ENCODE measurements at places on chromosomes 5 and 9.

DNA sequence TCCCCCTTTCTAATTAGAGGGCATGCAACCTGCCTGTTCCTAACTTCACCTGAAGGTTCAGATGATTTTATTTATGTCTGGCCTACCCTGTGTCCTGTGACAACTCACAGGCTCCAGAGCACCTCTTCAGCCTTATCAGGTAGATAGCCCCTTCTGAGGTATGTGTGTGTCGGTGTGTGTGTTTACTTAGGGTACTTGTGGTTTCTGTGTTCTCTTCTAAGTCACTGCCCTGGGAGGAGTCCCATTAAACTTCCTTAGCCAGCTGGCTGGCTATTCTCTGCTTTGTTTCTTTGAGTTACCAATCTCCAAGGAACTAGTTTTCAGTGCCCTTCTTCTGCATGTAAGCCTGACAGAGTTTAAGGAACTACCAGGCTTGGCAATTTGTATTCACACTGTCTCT, 74.9 kb downstream of the UNC13B start:
- DNase-seq: no peak

DNA sequence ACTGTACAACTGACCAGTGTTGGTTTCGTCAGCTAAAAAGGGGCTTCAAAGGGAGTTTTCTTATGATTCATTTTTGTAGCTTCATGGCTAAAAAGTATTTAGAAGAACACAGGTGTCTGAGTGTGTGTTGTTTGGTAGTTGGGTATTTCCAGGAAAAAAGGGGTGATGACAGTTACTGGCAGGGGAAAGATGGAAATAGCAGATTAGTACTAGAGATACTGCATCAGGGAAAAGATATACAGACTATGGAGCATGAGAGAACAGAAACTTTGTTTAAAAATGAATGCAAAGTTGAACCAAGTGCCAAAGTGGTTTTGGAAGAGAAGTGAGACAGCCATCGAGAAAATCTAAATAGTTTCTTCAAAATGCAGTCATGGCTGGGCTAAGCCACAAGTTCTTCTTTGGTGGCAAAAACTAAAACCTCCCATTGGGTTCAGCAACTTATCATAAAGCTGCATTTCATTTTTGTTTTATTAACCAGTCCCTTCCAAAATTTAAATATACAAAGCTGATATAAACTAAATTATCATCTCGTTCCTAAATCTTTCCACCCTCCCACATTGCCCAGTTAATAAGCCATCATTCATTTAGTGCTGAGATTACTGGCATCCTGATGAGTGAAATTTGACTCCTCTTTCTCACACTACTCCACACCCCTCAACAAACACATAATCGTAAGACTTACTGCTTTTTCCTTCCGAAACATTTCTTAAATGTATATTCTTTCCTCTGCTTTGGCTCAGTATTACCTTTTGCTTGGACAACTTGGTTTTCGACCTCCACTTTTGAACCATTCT, 33.5 kb downstream of the ELL2 start:
- no peak for DNase-seq

- DNase-seq: no peak
These were observed 343.3 kb upstream of the TNC start for GRCh38 chr9:115461280-115461679.

DNA sequence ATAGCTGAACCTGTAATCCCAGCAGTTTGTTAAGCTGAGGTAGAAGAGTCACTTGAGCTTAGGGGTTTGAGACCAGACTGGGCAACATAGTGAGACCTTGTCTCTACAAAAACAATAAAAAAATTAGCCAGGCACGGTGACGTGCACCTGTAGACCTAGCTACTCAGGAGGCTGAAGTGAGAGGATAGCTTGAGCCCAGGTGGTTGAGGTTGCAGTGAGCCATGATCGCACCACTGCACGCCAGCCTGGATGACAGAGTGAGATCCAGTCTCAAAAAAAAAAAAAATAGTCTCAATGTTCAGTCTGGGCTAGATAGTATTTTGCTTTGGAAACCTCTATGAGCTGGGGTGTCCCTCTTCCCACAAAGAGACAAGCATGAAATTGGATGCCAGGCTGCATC, 51.9 kb upstream of the IQGAP2 start:
- DNase-seq: no peak

- DNase-seq: no peak
These were observed 758.8 kb downstream of the NR2F1-AS1 start for GRCh38 chr5:92822183-92822582.

All from H1 (cell line).